ENCODE measurements at places on chromosomes 2 and 18.

- DNase-seq = no peak
Measured at GRCh38 chr2:173370198-173370597, 15.5 kb downstream of the CDCA7 start.

DNA sequence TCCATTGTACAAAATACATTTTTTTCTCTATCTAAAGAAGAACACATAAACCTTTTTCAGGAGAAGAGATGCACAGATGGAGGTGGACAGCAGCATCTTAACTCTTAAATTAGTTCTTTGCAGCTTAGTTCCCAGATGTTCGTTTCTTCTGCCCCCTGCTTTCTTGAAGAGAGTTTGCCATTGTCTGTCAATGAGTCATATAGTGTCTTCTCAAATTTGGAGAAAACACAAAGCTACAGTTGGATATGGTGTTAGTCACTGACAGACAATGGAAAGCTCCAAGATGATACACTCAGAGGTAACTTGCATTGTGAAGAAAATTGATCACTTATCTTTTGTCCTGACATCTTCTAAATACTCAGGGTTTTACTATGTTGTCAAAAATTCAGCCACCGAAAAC is 48.8 kb upstream of the TMEFF2 start:
- no peak for DNase-seq

GRCh38 chr2:165630236-165630635 is 160.7 kb downstream of the CSRNP3 start:
- no peak for DNase-seq

DNA sequence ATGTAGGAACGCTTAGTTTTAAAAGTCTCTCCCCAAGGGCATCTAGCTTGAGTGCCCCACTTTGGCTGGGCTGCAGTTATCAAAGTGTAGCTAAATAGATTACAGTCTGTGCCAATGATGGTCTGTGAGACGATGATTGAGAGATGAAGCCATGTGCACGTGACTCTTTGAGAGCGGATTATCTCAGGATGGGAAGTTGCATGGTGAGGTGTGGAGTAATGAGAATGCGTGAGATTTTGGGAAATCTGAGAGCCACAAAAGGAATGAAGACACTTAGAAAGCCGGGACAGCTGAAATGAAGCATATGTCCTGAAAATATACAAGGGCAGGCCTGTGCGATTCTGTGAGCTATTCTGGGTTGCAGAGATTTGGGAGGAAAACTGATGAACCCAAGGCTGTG is 370.0 kb downstream of the TGIF1 start:
- DNase-seq = no peak

DNA sequence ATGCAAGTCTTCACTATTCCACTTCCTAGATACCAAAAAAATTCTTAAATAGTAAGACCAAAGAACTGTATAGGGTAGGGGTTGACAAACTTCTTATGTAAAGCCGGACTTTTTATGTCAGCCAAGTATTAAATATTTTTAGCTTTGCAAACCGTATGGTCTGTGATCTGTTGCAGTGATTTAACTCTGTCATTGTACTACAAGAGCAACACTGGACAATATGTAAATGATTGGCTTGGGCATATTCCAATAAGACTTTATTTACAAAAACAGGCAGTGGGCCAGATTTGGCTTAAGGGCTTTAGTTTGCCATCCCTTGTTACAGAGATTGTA is 48.0 kb downstream of the MGAT5 start:
- no peak for DNase-seq

GRCh38 chr18:12867441-12868123 is 16.5 kb downstream of the PTPN2 start:
- no peak for DNase-seq

DNA sequence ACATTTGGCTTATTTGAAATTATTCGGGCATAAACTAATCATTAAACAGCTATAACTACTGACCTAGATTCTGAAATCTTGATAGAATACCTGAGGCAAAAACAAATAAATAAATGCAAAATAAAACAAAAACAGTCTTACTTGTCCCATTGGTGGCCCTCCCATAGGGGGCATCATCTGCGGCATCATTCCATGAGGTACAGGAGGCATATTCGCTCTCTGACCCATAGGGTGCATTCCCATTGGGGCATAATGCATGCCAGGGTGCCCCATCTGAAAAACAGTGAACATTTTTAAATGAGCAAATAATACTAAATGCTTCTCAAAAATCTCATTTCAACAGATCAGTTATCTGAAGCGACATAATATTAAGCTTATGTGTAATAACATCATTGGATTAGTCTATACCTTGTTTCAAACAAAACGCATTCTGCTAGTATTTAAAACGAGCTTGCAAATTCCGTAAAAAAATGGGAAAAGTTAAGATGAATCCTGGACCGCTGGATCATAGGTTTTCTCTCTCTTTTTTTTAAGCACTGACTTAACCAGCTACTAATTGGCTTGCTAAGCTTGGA is 1.3 kb downstream of the PRPF40A start:
- no peak for DNase-seq

DNA sequence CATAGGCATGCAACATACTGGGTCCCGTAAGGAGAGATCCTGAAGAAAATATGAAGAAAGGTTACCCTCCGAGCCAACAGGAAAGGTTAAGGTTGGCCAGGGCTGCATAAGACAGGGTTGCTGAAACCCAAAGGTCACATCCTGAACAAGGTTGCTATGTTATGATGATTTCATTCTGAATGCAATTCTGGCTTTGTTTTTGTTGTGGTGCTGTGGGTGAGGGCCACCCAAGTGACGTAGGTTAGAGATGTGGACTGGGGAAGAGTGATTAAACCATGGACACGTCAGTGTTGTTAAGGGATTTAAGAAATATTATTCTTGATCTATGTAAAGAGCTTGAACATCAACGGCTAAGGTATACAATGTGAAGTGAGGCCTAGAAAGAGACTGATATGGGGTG is 60.0 kb downstream of the ZEB2 start:
- DNase-seq = no peak

GRCh38 chr2:178731300-178731699 is 75.9 kb downstream of the TTN start:
- no peak for DNase-seq
